Hypothalamus (tissue), 51 donors: ENCODE measurements at places on chromosomes 5 and 9.

GRCh38 chr5:104189031-104189430, 626.4 kb upstream of the NUDT12 start:
- DNase-seq, result no peak

GRCh38 chr9:127557998-127558546, 54.0 kb upstream of the STXBP1 start:
- no peak for DNase-seq

GRCh38 chr5:175466700-175467318, 11.6 kb upstream of the SFXN1 start:
- no peak for DNase-seq

- DNase-seq, result no peak
Measured at GRCh38 chr5:31415009-31415923, 116.6 kb downstream of the DROSHA start.

GRCh38 chr5:67283275-67283987, 86.8 kb upstream of the CD180 start:
- no peak for DNase-seq

- DNase-seq, result no peak
Measured at GRCh38 chr5:95686651-95687050, 3.9 kb upstream of the SPATA9 start.

DNA sequence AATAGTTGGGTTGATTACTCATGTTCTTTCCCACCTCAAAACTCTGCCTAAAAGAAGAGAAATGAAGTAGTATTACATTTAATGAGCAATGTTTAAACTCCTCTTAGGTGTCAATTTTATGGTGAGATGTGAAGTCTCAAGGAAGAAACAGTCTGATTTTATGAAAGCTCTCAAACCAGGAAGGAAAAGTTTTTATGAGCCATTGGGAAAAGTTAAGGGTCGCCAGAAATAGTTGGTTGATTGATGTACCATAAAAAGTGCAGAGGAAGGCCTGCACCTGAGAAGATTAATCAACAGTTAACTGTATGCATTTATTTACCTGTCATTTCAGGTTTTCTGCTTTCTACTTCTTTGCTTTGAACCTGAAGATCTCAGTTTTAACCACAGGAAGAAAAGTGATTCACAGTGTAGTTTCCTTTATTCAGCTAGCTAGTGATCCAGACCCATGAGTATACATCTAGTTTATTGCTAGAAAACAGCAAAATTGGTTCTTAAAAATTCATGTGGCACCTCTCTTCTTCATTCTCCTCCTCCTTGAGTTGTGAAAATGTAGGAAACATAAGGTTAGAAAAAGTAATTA, 133.1 kb downstream of the CSNK1G3 start:
- DNase-seq, result no peak

DNA sequence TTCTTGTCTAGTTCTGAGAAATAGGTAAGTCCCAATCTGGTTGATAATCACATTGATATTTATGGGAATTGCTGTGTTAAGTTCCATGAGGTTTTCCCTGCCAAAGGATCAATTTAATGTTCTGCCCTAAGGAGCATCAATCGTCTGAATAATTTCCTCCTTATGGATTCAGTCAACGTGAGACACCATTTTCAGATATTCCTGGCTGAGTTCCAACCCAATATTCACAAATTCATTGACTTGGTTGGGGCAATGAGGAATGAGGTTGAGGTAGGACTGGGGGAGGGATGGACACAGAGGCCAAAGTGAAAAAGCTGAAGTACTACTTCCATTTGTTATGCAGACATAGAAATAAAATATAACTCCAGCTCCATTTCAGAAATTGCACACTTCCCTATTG, 99.1 kb downstream of the ZNF622 start:
- DNase-seq, result no peak

DNA sequence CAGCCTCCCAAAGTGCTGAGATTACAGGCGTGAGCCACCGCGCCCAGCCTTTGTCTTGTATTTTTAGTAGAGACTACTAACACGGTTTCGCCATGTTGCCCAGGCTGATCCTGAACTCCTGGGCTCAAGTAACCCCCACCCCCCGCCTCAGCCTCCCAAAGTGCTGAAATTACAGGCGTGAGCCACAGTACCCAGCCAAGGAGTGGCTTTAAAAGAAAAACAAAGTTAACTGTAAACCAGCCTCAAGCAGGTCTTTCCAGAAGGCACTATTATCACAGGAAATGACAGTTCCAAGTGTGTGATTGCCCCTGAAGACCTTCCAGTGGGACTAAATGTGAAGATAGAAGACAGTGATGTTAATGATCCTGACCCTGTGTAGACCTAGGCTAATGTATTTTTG, 31.1 kb downstream of the SIL1 start:
- DNase-seq, result no peak

- no peak for DNase-seq
Measured at GRCh38 chr9:110919609-110920008, 118.7 kb downstream of the LPAR1 start.

DNA sequence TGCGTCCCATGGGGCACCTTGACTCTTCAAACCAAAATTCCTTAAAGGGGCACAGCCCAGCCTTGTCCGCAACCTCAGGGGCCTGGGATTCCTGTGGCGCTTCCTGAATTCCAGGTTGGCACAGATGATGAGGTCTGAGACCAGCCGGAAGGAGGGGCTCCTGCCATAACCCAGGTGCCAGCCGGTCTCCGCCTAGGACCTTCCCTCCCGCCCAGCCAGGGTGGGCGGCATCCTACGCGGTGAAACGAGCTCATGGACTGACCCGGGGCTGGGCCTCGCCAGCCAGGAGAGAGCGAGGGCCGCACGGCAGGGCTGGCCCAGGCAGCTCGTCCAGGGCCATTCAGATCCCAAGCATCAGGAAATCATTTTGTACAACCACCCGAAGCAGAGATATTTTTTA, 23.0 kb downstream of the AMBP start:
- no peak for DNase-seq

GRCh38 chr9:5801739-5802113, 31.2 kb downstream of the ERMP1 start:
- DNase-seq, result no peak

DNA sequence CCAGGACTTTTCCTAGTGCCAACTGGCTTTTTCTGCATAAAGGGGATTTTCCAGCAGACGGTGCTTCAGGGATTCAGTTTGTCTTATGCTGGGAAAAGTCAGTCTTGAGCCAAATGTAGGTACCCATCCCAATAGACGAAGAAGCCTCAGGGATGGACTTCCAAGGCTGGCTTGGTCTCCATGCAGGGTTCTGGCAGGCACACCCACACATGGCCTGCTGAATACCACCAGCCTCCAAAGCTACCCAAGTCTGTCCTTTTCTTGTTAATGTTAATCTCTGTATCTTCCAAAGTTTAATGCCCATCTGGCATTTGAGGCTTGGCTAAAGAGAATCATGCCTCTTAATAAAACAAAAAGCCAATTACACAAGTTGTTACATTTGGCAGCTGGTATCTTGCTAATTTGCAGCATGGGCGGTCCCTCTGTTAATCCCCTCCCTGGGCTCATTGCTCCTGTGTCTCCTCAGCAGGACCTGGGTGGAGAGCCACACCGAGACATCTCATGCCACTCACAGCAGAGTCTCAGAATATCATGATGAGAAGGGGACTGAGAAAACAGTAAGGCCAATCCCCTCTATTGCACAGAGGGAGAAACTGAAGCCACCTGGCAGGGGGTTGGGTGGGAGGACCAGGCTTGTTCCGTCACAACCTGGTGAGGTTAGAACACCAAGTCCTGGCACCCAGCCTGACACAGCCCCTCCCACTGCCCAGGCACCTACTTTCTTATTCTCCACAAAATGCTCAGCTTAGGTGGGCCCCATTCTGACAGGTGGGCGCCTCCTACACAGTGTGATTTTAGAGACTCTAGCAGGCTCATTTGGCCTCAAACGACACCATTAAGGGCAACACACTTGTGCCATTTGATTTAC, 243.2 kb downstream of the FSTL4 start:
- DNase-seq, result no peak

GRCh38 chr5:172110260-172110815, 77.7 kb downstream of the STK10 start:
- no peak for DNase-seq

GRCh38 chr9:125985998-125986655, 239.0 kb downstream of the PBX3 start:
- DNase-seq, result no peak

DNA sequence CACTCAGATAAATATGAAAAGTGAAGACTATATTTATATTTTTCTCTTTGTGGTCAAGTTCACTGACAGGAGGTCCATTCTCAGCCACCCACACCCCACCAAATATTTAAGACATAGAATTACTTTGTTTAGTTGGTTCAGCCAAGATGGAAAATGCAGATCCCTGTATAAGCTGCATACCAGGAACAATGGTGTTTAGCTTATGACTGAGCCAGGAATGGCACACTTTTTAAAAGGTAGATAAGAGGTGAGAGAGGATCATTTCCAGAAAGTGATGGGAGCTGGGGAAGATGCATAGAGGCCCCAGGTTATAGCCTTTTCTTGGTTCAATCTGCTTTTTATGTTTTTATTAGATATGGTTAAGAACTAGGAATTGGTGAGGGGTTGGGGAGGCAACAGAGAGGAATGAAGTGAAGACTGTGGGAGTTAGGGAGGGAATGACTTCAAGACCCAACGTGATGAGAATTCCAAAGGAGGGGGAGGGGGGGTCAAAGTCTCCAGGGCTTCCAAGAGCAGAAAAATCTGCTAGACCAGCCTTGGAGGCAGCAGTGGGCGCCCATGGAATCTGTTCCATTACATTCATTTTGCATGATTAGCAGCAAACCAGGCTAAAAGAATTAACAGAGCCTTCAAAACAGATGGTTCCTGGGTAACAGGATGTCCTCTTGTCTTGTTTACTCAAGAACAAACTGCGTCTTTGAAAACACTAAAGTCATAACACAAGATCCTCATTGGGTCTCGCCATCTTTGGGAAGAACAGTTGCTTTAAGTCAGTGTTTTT, 95.2 kb downstream of the FGF1 start:
- DNase-seq, result no peak
